ENCODE measurements at places on chromosomes 13 and 19. TPM values are rescaled to one million over a fixed set of nuclear protein-coding genes. Genes with fewer than 3 reads are reported as not detected.

Gene IL11
- 0.38 TPM for total RNA-seq

Gene IFI30
- total RNA-seq, result 148 TPM

Gene GNG8
- 3.8 TPM for total RNA-seq

Gene PTPRH
- total RNA-seq, result 0.28 TPM

Gene GZMM
- total RNA-seq, result 57.1 TPM

Gene VMAC
- total RNA-seq, result 5.9 TPM

Gene KIR3DL2
- not detected for total RNA-seq

Gene KIR2DL4
- total RNA-seq, result not detected

Gene SOX1
- total RNA-seq, result not detected
